A172 (cell line): ENCODE measurements at places on chromosomes 16 and 17.

GRCh38 chr17:3401786-3402185 lies 3.6 kb upstream of the OR1E1 start:
- DNase-seq: no peak

DNA sequence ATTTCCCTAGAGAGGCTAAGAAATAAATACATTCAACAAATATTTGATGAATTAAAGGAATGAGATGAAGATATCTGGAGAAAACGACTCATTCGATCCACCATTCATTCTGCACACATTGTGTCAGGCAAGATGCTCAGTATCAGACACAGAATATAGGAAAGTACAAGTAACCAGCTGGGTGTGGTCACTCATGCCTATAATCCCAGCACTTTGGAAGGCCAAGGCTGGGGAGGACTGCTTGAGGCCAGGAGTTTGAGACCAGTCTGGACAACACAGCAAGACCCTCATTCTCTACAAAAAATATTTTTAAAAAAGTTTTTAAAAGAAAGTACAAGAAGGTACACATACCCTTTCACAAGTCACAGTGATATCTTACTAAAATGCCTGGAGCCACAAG lies 42.3 kb downstream of the CRLF3 start:
- DNase-seq: no peak

- peak; percentile 84 for DNase-seq
Observed at GRCh38 chr17:83195330-83196023, 116.1 kb downstream of the METRNL start.

GRCh38 chr17:6072157-6072556 lies 2.0 kb downstream of the WSCD1 start:
- no peak for DNase-seq

DNA sequence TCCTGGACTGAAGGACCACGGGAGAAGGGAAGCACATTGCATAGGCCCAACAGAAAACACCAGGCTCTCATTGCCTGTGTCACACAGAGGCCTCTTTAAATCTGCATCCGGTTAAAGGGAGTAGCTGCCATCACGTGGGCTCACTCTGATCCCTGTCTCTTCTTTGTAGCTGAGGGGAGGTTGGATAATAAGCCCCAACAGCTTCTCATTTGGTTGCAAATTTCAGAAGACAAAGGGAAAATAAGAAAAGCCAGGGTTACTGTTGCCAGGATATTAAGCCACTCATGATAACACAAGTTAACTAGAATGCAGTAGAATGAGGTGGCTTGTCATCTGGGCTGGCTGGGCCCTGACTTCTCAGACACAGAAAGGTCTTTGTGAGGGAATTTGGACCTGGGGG lies 325.1 kb upstream of the ERCC4 start:
- DNase-seq: no peak

DNA sequence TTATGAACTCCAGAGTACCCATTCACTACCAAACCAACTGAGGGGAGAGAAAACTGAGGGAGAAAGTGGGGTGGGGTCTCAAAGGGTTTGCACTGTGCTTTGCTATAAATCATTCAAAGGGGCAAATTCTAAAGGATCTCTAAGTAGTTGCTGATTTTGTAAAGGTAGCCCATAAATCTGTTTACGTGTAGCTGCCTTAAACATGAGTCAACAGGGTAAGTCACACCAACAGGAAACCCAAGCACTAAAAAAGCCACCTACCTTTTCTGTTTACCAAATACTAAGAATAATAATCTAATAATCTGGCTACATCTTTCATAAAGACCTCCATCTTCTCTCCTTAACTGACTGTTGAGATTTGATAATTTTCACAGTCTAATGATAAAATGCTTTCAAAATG lies 8.4 kb upstream of the HSBP1 start:
- DNase-seq: no peak
